ENCODE measurements at places on chromosomes 1 and 21. TPM values are rescaled to one million over a fixed set of nuclear protein-coding genes. Genes with fewer than 3 reads are reported as not detected.

The LCE1A gene
- total RNA-seq, result not detected

GRCh38 chr1:192357924-192358323 lies 41.1 kb downstream of the RGS21 start:
- no peak for DNase-seq

The KMO gene
- total RNA-seq, result not detected

DNA sequence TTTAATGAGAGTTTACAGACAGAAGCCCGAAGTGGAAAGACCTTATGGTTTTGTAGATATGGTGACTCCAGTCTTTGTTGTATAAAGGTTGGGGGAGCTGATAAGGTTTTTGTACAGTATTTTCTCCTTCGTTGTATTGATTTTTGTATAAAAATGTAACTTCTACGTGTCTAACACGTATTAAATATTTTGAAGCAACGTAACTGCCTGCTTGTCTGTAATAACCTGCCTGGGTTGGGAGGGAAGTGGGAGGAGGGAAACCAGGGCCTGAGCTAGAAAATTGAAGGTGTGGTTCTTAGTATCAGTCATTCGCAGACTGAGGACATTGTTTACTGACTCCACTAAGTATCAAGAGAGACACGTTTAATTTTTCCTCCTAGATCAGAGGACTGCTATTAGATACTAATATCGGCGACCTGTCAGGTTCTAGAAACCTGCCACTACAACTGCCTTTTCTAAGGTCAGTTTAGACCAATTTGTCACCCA lies 2.2 kb downstream of the IER5 start:
- peak; percentile 34 for DNase-seq

- no peak for DNase-seq
Observed at GRCh38 chr1:17999884-18000283, 107.7 kb upstream of the IGSF21 start.

- no peak for DNase-seq
Observed at GRCh38 chr1:46409063-46409372, 14.9 kb downstream of the FAAH start.

The MXRA8 gene
- 0.18 TPM for total RNA-seq

DNA sequence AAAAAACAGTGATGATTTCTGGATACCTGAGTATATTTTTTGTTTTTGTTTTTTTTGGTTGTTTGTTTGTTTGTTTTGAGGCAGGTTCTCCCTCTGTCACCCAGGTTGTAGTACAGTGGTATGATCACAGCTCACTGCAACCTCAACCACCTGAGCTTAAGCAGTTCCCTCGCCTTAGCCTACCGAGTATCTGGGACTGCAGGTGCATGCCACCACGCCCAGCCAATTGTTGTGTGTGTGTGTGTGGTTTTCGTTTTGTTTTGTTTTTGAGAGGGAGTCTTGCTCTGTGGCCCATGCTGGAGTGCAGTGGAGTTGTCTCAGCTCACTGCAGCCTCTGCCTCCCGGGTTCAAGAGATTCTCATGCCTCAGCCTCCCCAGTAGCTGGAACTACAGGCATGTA lies 55.3 kb upstream of the RCC1 start:
- peak; percentile 14 for DNase-seq

DNA sequence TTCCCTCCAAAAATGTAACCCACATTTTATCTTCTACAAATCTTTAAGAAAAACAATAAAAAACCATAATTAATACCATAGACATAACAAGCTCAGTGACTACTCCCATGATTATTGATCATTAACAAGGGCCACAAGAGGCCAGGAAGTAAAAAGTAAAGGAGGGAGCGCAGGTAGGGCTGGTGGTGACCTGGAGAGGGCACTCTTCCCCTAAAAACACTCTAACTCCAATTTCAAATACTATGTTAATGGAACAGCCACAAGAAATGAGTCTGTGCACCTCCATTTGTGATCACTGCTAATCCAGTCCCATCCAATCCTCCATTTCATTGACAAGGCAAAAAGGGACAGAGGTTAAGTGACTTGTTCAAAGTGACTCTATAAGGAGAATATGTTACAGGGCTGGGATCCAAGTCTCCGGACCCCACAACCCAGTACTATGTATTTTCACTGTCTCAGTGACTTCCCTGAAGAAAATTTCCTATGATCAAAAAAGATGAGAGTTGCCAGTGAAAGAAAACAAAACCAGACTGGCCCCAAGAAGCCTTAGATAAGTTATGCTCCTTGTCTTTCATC lies 41.2 kb upstream of the CFAP298 start:
- DNase-seq, result no peak

GRCh38 chr21:42375506-42375905 lies 9.2 kb upstream of the TFF1 start:
- no peak for DNase-seq

The CCDC181 gene
- not detected for total RNA-seq

- DNase-seq, result no peak
Observed at GRCh38 chr1:157399984-157400382, 152.3 kb downstream of the FCRL5 start.

DNA sequence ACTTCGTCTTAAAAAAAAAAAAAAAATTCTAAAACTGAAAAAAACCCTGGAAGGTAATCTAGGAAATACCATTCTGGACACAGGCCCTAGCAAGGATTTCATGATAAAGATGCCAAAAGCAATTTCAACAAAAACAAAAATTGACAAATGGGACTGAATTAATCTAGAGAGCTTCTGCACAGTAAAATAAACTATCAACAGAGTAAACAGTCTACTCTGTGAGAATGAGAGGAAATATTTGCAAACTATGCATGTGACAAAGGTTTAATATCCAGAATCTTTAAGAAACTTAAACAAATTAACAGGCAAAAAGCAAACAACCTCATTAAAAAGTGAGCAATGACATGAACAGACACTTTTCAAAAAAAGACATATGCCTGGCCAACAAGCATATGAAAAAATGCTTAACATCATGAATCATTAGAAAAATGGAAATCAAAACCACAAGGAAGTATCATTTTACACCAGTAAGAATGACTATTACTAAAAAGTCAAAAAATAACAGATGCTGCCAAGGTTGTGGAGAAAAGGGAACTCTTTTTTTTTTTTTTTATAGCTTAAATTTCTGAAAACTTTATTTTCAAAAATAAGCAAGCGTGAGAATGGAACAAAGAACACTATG lies 29.4 kb upstream of the RNPC3 start:
- no peak for DNase-seq

GRCh38 chr21:35081861-35082260 lies 32.8 kb upstream of the RUNX1 start:
- DNase-seq, result no peak

DNA sequence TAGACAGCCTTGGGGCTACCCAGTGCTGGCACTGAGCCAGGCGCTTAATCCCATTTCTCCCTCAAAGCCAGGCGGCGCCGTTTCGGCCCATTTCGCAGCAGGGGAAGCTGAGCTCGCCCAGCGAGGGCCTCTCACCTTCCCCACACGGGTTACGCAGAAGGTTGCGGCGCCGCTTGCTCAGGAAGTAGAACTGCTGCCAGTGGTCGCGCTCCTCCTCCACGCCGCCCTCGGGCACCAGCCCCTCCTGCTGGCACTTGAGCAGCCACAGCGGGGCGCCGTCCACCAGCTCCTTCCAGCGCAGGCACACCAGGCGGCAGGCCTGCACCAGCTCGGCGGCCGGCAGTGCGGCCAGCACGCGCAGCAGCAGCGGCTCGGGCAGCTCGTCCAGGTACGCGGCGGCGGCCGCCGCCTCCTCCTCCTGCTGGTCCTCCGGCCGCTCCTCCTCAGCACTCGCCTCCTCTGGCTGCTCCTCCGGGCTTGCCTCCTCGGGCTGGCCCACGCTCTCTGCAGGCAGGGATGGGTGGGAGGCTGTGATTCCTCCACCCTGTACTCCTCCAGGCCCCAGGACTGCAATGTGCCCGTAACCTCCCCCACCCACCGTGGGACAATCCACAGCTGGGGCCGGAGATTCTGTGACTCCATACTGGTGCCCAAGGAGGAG lies 3.8 kb downstream of the FBXO2 start:
- DNase-seq, result peak; percentile 69

GRCh38 chr21:42923553-42924432 lies 1.6 kb downstream of the ERVH48-1 start:
- peak; percentile 74 for DNase-seq

GRCh38 chr1:204127597-204128242 lies 24.1 kb downstream of the ETNK2 start:
- DNase-seq, result no peak

GRCh38 chr1:59172693-59173092 lies 124.2 kb upstream of the FGGY start:
- no peak for DNase-seq

GRCh38 chr1:224507771-224508523 lies 73.3 kb upstream of the WDR26 start:
- DNase-seq, result no peak

- peak; percentile 58 for DNase-seq
Observed at GRCh38 chr1:27887215-27888021, 15.1 kb downstream of the THEMIS2 start.

The UAP1 gene
- total RNA-seq, result 42.6 TPM

DNA sequence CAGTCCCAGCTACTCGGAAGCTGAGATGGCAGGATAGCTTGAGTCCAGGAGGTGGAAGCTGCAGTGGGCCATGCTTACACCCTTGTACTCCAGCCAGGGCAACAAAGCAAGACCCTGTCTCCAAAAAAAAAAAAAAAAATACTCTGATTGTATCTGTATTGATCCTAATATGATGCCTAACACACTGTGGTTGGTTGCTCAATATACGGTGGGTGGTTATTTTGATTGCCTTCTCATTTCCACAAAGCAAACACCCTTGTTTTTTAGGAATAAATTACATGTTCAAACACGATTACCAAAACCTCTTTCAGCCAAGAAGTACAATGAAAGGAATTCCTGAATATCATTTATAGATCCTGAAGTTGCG lies 3.4 kb downstream of the EGLN1 start:
- no peak for DNase-seq

The DIO1 gene
- not detected for total RNA-seq

DNA sequence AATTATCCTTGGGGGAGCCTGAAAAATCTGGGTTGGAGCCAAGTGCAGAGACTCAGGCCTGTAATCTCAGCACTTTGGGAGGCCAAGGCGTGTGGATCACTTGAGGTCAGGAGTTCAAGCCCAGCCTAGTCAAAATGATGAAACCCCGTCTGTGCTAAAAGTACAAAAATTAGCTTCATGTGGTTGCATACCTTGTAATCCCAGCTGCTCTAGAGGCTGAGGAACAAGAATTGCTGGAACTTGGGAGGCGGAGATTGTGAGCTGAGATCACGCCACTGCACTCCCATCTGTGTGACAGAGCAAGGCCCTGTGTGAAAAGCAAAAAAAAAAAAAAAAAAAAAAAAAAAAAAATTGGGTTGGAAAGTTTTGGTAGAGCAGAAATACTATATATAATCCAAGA lies 1563.6 kb upstream of the PRMT6 start:
- DNase-seq, result no peak

DNA sequence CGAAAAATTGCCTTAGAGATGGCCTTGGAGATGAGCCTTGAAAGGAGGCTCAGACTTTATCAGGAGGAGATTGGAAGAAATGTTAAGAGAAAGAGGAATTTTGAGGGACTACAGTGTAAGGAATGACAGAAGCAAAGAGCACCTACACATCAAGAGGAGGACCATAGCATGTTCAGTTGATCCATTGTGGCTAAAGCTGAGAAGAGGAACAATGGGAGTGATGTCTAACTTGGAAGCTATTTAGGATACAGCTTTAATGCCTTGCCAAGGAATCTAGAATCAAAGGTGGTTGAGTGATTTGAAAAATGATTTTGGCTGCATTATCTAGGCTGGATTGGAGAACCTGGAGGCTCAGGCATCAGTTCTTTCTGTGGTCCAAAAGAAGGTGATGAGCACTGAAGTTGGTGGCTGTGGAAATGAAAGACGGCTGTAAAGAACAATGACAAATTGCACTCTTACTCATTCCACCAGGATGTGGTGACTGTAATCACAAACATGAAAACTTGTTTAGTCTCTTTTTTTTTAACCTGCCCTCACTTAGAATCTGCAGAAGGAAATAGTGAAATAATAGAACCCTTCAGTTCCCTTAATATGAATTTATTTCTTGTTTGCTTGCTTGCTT lies 11.3 kb downstream of the FAM20B start:
- DNase-seq, result peak; percentile 20

The PAX7 gene
- not detected for total RNA-seq

The FCGR2B gene
- not detected for total RNA-seq

DNA sequence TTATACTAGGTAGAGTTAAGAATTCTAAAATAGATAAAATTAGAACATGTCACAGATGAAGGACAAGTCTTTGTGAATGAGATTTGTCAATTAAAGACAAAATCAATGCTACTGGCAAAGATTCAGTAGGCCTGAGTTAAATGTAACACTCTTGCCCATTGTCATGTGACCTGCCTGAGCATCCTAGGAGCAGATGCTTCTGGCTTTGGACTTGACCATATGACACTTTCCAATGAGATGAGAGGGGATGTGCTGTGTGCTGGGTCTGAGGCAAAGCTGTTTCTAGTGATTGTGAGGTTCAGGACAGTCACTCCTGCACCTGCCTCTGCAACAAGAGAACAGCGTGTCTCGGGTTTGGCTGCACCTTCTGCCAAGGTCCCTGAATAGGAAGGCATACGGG lies 144.9 kb downstream of the HIVEP3 start:
- no peak for DNase-seq

The CLCA4 gene
- total RNA-seq, result not detected

- DNase-seq, result no peak
Observed at GRCh38 chr1:24052220-24052619, 59.7 kb downstream of the MYOM3 start.

The STPG1 gene
- total RNA-seq, result 5.1 TPM

The CCDC18 gene
- total RNA-seq, result 17.1 TPM

DNA sequence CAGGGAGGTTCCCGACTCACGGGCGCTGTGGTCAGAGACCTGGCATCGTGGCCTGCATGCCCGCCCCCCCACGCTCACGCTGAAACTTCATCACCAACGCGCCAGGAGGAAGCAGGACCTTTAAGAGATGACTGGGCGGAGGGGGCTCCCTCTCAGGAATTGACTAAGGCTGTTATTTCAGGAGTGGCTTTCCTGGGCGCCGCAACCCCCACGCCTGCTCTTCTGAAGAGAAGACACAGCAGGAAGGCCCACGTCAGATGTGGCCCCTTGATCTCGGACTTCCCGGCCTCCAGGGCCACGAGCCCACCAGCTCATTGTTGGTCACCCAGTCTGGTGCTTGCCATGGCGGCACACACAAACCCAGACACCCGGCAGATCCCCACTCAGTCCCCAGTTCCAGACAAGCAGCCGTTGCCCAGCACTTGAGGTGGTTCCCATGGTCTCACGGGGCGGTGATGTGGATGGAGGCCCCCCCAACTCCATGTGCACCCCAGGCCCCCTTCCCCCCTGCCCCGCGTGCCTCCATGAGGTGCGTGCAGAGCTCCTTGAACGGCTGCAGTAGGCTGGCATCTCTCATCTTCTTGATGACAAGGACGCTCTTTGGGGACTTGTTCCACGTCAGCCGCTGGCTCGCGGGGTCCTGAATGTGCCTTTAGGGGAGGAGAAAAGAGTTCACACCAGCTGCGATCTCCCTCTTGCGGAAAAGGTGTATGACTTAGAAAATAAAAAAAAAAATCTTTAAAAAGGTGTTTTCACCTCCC lies 21.4 kb downstream of the NADK start:
- no peak for DNase-seq

GRCh38 chr1:201171063-201172036 lies 17.1 kb upstream of the TMEM9 start:
- peak; percentile 9 for DNase-seq

GRCh38 chr1:185537596-185537995 lies 196.6 kb upstream of the HMCN1 start:
- no peak for DNase-seq

GRCh38 chr1:84691122-84691783 lies 992 bp upstream of the SSX2IP start:
- no peak for DNase-seq

The SYCP1 gene
- total RNA-seq, result not detected

- no peak for DNase-seq
Observed at GRCh38 chr1:163083690-163084089, 14.5 kb downstream of the RGS4 start.

Data from activated T-helper 1 cell treated with anti-CD3 and anti-CD28 coated beads, Interleukin-12 subunit alpha, Interleukin-12 subunit beta, Interleukin-2, Interleukin-4 antibody, amounts not matched to agents 30 ng/mL and 10 ng/mL and 1 ng/mL, durations not matched to agents 14 hours and 24 hours and 36 hours (primary cell).